ENCODE measurements at places on chromosomes 3 and 15.

DNA sequence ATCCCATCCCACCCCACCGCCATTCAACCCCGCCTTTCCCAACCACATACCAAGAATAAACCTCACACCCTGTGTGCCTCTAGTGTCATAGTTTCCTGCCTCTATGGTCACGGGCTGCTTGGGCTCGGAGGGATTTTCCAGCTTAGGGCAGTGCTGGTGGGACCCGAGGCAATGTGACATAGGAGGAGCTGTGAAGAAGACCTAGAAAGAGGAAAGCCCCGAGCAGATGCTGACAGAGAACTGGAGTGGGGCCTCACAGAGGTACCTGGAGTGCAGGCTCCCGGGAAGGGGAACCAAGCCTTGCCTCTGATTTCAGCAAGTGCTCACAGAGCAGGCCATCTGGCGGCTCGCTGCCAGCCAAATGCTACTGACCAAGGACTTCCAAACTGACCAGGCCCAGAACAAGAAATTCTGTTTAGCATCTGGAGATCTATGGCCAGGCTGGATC is 27.5 kb downstream of the BHLHE40 start:
- DNase-seq = no peak

GRCh38 chr3:11655196-11655928 is 11.6 kb upstream of the VGLL4 start:
- no peak for DNase-seq

DNA sequence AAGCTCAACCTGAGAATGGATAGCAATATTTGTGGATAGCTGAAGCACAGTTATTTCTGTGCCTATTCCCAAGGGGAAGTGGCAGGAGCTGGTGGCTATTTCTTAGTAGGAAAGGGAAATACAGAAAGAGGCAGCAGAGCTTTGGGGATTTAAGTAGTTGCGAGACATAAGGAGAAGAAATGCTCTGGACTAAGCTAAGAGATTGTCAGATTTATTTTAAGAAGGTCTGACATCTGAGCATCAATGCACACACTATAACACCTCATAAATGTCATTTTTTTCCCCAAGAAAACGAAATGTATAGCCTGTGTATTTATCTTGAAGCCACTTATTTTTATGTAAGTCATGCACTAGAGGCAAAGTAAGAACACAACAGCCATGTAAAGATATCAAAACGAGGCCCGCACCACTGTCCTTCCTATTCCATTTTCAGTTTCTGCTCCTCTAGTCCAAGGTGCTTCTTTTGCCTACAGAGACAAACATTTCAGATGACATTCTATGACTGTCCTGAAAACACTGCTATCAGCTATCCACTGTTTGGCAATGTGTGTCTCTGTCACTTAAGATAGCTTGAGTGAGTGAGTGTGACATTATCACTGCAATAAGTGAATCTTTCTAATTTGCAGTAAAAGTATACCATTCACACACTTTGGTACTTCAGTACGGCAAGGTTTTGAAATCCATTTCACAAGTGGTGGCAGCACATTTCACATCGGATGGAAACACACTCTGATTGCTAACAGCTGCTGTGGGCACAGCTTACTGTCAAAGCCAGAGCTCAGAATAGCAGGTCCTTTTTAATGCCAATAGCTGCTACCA is 62.7 kb upstream of the ICE2 start:
- DNase-seq = no peak

- DNase-seq = no peak
These were observed 288.2 kb upstream of the RORA start for GRCh38 chr15:61517335-61517734.

GRCh38 chr3:131072845-131073244 is 46.2 kb downstream of the NEK11 start:
- no peak for DNase-seq

DNA sequence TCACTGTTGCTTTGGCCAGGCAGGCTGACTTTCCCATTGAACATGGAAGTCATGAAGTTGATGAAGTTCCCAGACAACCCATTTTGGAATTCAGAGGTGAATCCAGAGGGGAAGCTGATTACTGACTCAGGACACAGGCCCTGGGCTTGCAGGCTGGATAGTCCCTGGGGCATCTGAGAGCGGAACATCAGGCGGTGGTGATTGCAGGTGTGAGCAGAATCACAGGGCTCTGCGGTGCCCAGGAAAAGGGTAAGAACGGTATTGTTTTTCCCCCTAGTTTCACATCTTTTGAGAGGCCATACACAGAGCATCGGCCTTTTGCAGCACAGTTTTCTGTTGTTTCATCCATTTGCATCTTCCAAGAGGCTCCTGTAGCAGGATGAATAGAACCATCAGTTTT is 104.7 kb downstream of the CHSY1 start:
- no peak for DNase-seq

DNA sequence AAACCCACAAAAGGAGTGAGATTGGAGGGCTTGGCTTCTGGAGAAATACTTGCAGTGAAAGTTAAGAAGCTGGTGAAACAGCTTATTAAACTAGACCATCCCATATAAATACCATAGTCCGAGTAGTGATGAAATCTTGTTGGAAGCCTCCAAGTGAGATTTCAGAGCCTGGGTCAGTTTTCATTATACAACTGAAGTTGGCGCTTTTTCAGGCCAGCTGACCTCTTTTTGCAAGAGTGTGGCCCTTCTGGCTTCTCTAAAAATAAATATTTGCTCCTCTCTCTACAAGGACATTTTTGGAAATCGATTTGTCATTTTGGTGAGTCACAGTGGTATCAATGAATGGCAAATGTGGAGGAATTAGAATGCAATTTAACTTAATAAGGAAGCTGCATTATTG is 51.2 kb upstream of the THRB start:
- DNase-seq = no peak

- no peak for DNase-seq
These were observed 53.0 kb downstream of the UBR1 start for GRCh38 chr15:43052860-43053259.

GRCh38 chr15:69994429-69995205 is 103.1 kb downstream of the TLE3 start:
- no peak for DNase-seq

- no peak for DNase-seq
These were observed 184.0 kb downstream of the MAGI1 start for GRCh38 chr3:65854606-65855304.

DNA sequence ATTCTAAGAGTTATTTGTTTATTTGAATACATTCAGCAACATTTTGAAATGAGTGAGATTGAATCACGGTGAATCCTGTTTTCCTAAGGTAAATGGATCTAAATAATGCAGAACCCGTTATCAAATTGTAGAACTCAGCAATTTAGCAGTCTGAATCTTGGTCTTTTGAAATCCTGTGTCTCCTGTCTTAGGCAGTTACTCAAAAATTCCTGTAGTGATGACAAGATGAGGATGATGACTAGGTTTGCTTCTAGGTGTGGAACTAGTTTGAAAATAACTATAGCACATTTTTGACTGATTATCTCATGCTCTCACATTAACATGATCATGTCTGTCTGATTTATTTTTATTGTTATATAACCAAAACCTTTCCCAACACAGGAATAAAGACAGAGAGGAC is 115.0 kb downstream of the RAP2B start:
- no peak for DNase-seq

GRCh38 chr3:67522081-67522480 is 132.3 kb downstream of the SUCLG2 start:
- no peak for DNase-seq

DNA sequence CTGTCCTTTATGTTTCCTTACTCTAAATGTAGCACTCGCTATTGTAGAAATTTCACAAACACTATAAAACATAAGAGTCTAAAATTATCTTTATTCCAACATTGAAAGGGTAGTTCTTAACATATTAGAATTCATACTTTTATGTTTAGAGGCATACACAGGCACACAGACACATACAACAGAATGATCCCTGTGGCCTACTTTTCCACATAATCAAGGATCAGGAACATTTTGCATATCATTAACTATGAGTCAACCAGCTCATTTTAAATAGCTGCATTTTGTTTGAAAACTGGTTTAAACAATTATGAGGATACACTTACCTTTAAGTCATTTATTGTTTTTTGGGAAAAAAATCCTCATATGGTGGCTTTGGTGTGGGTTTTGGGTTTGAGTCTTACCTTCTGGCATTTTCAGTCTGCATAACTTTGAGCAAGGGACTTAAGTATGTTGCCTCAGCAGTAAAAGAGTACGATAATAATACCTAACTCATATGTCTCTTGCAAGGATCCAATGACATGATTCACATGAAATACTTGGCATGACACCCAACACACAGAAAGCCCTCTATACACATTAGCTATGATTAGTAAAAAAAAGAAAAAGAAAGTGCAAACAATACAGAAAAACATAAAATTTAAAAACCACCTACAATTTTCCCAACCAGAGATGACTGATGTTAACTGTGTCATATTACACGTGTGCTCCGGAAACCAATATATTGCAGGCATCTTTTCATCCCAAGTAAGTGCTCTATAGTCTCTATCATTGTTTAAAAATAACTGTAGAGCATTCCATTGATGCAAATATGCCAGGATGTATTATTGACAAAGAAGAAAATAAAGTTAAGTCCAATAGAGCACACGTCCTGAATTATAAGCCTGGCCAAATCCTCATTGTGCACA is 213.1 kb upstream of the ADAMTS9 start:
- DNase-seq = no peak

- DNase-seq = no peak
These were observed 88.6 kb upstream of the MEX3B start for GRCh38 chr15:82134461-82134860.

DNA sequence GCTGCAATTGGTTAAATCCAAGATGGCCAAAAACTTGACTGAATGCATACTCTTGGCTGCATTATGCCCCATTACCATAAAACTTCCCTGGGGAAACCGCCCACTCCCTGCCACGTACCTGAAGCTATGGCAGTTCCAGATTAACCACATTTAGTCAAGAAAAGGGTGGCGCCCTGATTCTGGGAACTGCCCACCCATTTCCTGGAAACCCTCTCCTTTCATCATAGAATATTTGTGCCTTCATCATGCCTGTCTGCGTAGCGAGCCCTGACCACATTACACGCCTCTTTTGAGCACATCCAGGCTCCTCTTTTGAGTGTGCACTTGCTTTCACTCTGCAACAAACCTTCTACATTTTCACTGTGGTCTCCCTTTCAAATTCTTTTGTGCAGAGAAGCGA is 5.2 kb downstream of the LINS1 start:
- DNase-seq = no peak

DNA sequence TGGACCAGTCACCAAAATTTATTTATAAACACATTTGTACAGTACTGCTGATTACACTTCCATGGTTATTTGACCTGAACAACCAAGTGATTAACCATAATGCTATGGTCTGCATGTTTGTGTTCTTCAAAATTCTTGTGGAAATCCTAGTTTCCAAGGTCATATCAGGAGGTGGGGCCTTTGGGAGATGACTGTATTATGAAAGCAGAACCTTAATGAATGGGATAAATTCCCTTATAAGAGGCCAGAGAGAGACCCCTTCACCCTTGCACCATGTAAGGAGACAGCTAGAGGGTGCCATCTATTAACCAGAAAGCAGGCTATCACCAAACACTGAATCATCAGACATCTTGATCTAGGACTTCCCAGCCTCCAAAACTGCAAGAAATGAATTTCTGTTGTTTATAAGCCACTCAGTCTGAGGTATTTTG is 1.9 kb downstream of the SCAPER start:
- DNase-seq = no peak
